Activated CD4-positive, alpha-beta T cell treated with anti-CD3 and anti-CD28 coated beads, Interleukin-2, amount 10 ng/mL, durations not matched to agents 7 days and 5 days (primary cell): ENCODE measurements at places on chromosomes 12 and 14. TPM values are rescaled to one million over a fixed set of nuclear protein-coding genes. Genes with fewer than 3 reads are reported as not detected.

FAIM2 gene
- total RNA-seq = 0.33 TPM

EIF5 gene
- 176 TPM for total RNA-seq

KRT82 gene
- total RNA-seq = not detected

CELA1 gene
- not detected for total RNA-seq

ASPG gene
- not detected for total RNA-seq

GPR137C gene
- 1.2 TPM for total RNA-seq

RAB3IP gene
- total RNA-seq = 19.3 TPM

OR6C4 gene
- not detected for total RNA-seq

PRR4 gene
- 1.9 TPM for total RNA-seq

CEBPE gene
- 0.98 TPM for total RNA-seq

ESR2 gene
- total RNA-seq = not detected

PRH1 gene
- total RNA-seq = 24.5 TPM

MAP1LC3B2 gene
- total RNA-seq = 1.5 TPM

SLC35F4 gene
- not detected for total RNA-seq

LRTM2 gene
- not detected for total RNA-seq

GLIPR1L2 gene
- 0.75 TPM for total RNA-seq

KCNC2 gene
- not detected for total RNA-seq

SRP54 gene
- 60.1 TPM for total RNA-seq

SDS gene
- total RNA-seq = not detected

GPR65 gene
- total RNA-seq = 17.9 TPM

SOAT2 gene
- total RNA-seq = 1.7 TPM

NDRG2 gene
- 11.0 TPM for total RNA-seq

CMA1 gene
- not detected for total RNA-seq

GSKIP gene
- total RNA-seq = 23.9 TPM

CISTR gene
- not detected for total RNA-seq

TMEM179 gene
- not detected for total RNA-seq

TXNDC16 gene
- 10.5 TPM for total RNA-seq

KIF26A gene
- 0.50 TPM for total RNA-seq

ZNF10 gene
- 6.3 TPM for total RNA-seq

CMTM5 gene
- not detected for total RNA-seq

IL31 gene
- total RNA-seq = not detected

RNASE2 gene
- not detected for total RNA-seq

KCNK10 gene
- total RNA-seq = not detected

WSB2 gene
- total RNA-seq = 46.4 TPM

CMKLR1 gene
- not detected for total RNA-seq

SPIC gene
- total RNA-seq = not detected

OR6C2 gene
- total RNA-seq = not detected

LALBA gene
- total RNA-seq = not detected

DDX54 gene
- 72.0 TPM for total RNA-seq

NR4A1 gene
- 2.1 TPM for total RNA-seq

ACRBP gene
- total RNA-seq = 1.6 TPM

SIRT4 gene
- 0.94 TPM for total RNA-seq

CLEC1B gene
- not detected for total RNA-seq

ARHGDIB gene
- total RNA-seq = 1,891 TPM

MGST1 gene
- total RNA-seq = not detected

ASB2 gene
- total RNA-seq = 21.1 TPM

CCDC175 gene
- not detected for total RNA-seq

EPYC gene
- total RNA-seq = not detected

GLIPR1L1 gene
- not detected for total RNA-seq

DPY19L2 gene
- total RNA-seq = 0.27 TPM

ZNF891 gene
- total RNA-seq = 3.1 TPM

GPRC5D gene
- 0.67 TPM for total RNA-seq
